NAMALWA (cell line): ENCODE measurements at places on chromosomes 4 and X.
A peak's percentile ranks its signal among the peaks of the same experiment; 100 is the strongest.

GRCh38 chr4:153221783-153222706 lies 17.8 kb downstream of the TRIM2 start:
- DNase-seq = peak; percentile 48

DNA sequence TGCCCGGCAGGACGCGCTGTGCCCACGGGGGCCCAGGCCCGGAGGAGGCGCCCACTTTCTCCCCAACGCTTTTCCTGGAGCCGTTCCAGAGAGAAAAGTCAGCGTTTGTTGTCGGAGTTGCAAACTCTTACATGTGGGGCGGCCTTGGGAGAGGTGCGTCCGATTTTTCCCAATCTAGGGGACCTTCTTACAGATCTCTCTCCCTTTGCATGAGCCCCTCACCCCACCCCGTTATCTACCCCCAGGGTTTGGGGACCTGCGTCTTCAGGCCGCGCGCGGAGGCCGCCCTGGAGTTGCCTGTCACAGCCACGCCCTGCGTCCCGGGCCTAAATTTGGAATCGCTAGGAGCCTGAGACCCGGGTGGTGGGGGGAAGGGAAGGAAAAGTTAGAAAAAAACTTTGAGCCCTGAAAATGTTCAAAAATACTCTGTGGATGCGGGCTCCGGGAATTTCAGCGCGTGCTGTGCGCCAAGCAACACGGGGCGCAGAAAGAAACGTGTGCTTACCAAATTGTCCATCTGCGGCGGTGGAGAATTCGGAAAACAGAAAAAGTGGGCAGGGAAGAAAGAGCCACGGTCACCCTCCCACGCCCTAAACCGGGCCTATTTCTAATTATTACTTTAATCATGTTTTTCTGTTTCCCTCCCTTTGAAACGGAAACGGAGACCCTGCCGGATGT lies 587 bp downstream of the CD99 start:
- DNase-seq = no peak

GRCh38 chrX:21708116-21708515 lies 49.8 kb downstream of the SMPX start:
- peak; percentile 21 for DNase-seq

DNA sequence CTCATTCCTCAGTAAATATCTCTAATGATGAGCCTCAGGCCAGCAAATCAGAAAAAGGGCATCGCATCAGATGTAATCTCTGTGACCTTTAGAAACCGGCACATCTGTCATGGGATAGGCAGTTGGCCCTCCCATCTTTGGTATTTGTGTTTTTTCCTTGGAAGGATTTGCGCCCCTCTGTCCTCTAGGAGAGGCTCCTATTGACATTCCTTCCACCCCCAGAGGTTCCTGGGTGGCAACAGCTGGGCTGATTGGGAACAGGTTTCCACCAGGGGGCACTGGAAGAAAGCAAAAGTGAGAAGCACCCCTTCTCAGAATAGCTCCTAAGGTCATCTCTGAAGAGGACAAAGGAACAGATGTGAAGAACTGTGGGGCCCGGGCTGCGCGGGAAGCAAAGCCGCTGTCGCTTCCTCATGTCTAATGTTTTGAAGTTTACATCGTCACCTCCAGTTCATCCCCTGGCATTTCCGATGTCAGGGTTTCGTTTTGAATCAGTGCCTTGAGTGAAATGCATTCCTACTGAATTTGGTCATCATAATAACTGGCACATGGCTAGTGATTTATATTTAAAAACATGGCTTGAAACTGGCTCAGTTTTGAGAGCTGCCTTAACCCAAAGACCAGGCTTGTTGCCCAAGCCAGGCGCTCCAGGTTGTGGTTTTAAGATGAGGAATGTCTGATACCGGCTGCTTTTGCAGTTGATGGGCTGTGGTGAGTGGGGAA lies 6.2 kb downstream of the TXK start:
- DNase-seq = peak; percentile 56

DNA sequence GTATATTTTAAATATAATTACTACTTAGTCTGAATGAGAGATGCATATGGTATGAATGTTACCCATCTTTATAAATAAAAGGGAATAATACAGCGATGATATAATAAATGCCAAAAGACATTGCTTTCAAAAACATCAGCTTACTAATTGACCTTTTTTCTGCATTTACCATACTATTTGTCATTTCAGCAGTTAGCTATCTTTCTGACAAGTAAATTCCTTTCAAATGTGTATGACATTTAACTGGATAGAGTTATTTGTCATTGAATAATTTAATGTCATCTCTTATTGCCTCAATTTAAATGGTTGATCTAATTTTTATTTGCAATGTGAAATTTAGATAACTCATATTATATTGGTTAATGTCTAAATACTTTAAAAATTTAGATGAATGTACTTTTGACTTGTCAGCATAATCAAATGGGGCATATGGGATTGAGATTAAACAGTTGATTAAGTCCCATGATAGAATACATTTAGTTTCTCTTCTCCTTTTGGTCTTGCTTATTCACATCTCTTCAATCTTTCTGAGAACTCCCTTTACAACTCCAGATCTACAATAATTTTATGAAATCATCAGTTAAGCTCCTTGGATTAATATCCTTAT lies 350.9 kb downstream of the PCDH18 start:
- DNase-seq = no peak

DNA sequence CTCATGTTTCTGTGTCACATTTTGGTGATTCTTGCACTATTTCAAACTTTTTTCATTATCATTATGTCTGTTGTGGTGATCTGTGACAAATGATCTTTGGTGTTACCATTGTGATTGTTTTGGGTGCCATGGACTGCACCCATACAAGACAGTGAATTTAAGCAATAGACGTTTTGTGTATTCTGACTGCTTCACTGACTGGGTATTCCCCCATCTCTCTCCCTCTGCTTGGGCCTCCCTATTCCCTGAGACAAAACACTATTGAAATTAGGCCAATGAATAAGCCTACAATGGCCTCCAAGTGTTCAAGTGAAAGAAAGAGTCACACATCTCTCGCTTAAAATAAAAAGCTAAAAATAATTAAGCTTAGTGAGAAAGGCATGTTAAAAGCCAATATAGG lies 60.2 kb downstream of the BANK1 start:
- peak; percentile 24 for DNase-seq

GRCh38 chr4:76680952-76681351 lies 217.0 kb downstream of the SOWAHB start:
- peak; percentile 37 for DNase-seq

GRCh38 chr4:64105903-64106302 lies 303.3 kb downstream of the TECRL start:
- DNase-seq = no peak

DNA sequence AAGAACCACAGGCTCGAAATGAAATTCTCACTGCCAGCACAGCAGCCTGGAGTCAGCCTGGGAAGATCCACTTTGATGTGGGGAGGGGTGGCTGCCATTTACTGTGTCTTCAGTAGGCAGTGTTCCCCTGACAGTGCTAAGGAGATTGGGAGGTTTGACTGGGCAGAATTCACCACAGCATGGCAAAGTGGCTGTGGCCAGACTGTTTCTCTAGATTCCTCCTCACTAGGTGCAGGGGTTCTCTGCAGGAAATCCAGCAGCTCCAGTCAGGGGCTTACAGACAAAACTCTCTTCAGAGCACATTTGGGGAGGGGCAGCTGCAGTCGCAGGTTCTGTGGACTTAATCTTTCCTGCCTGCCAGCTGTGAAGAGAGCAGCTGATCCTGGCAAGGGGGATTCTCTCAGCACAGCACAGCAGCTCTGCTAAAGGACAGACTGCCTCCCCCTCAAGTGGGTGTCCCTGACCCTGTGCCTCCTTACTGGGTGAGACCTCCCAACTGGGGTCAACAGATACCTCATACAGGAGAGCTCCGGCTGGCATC lies 1174.0 kb downstream of the RAPGEF2 start:
- DNase-seq = no peak

GRCh38 chr4:15295421-15296162 lies 132.2 kb upstream of the C1QTNF7 start:
- DNase-seq = no peak

DNA sequence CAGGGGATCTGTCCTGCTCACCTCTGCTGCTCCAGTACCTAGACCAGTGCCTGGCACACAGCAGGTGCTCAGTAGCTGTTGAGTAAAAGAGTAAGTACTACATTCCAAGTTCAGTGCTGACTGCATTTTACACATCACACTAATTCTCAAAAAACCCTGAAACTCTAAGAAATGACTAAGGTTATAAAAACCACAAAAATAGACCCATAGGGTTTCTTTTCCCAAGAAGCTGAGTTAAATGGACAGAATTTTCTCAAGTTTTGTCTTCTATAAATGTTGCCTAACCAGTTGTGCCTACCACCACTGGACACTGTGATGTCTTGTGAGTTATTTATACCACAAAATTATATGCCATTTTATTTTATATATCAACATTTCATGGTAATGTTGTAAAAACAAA lies 78.9 kb upstream of the RXFP1 start:
- no peak for DNase-seq

DNA sequence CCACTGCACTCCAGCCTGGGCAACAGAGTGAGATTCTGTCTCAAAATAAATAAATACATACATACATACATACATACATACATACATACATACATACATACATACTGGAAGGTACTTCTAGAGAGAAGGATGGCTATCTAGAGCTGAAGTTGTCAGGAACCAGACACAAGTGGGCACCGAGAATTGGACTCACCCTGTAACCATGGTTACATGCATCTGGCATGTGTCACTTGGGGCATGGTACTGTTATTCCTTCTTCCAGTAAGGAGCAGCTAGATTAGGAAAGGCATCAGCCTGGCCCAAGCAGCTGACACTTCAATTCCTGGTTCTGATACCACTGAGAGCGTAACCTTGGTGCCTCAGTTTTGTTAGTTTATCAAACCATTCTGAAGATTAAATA lies 127.1 kb downstream of the SH3KBP1 start:
- no peak for DNase-seq

DNA sequence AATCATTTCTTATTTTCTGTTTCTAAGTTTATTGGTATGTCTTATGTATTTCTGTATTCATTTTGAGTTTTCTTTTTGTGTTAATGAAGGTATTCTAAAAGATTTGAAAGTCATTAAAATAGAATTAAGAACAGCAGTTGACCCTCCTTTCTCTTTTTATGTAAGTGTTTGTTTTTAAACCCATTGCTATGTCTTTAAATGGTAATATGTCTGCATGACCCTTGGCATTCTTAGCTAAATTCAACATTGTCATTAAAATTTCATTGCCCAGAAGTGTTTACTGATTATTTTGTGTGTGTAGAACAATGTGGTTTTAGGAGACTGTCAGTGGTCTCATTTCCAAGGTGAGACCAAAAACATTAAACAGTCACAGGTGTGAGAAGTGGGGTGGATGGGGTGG lies 197.8 kb downstream of the PCDH7 start:
- no peak for DNase-seq

GRCh38 chr4:107564326-107564725 lies 155.7 kb downstream of the PAPSS1 start:
- no peak for DNase-seq

GRCh38 chr4:148166132-148166591 lies 276.1 kb downstream of the NR3C2 start:
- DNase-seq = no peak

- no peak for DNase-seq
Observed at GRCh38 chr4:169080981-169081380, 70.9 kb upstream of the CBR4 start.

DNA sequence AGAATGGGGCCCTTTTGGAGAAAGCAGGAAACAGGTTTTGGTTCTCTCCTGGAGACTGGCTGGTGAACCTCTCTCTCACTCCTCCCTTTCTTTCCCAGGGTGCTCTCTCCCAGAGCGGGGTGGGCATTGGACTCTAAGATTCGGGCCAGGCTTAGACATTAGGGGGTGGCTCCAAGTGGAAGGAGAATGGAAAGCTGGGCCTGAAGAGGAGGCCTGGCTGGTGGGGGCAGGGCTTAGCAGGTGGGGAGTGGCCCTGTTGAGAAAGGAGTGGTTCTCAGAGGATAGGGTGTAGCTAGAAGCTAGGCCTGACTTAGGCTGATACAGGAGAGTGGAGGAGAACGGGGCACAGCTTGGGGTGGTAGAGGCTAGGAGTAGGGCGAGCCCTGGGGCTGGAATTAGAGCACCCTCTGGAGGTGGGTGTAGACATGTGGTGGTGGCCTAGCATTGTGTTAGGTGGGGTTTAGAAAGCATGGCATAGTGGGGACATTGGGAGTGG lies 5.7 kb downstream of the PLP2 start:
- peak; percentile 27 for DNase-seq

DNA sequence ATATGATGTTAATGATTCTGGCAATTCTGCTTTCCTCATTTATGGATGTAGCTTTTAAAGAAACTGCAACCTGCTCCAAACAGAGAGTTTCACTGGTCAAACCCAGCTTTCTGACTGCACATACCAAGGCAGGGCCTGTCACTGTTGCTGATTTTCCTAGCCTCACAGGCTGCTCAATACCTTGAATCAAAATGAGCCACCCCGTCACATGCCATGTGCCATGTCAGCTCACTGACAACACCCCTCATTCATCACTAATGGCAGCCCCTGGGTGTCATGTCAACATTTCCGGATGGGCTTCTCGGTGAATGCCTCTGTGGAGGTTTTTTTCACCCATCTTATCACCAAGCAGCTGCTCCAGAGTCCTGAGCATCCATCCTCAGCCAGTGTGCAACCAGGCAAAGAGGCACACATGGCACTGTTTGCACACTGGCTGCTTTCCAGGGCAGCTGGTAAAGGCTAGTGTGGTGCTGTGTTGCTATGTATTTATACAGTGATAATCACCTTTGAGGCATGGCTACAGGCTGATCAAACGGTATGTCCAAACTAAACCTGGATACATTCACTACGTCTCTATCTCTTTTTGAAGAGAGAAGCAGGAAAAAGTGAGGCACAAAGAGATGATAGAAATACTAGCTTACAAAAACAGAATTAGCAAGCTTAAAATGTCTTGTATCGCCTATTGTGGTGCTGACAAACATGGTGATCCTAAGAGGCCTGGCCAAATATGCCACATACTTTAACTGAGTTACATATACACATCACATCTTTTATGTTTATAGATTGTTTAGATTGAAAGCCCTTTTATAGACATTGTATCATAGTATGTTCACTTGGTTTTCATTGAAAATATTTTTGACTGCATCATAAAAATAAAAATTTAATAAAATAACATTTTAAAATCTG lies 94.6 kb upstream of the INPP4B start:
- no peak for DNase-seq

GRCh38 chrX:41616255-41616654 lies 72.5 kb upstream of the GPR34 start:
- no peak for DNase-seq

DNA sequence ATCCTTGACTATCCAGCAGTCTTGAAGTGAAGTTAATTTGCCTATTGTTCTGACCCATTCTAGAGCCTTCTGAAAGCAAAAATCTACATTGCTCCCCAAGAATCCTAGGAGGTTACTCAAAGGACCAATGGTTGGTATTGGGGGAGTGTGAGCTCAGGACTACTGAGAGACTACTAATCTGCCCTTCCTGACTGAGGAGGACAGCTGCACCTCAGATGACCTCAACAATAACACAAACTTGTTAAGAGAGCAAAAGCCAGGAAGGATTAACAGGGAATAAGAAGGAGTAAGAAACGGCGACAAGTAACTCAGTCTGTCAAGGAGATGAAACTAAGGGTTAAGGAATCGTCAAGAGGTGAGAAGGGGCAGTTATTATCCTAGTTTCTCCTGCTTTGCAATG lies 43.4 kb downstream of the IDS start:
- no peak for DNase-seq
